ENCODE measurements at places on chromosomes 4 and X. TPM values are rescaled to one million over a fixed set of nuclear protein-coding genes. Genes with fewer than 3 reads are reported as not detected.

BEX3 gene
- total RNA-seq, result 303 TPM

SSX2 gene
- not detected for total RNA-seq

GLOD5 gene
- not detected for total RNA-seq

SH3D19 gene
- total RNA-seq, result 6.9 TPM

SEL1L3 gene
- total RNA-seq, result 65.1 TPM

PSAPL1 gene
- not detected for total RNA-seq

UBA1 gene
- 144 TPM for total RNA-seq

ZNF41 gene
- 6.5 TPM for total RNA-seq

CORIN gene
- not detected for total RNA-seq

GRCh38 chr4:110514889-110515479, 39.0 kb downstream of the ENPEP start:
- DNase-seq, result peak; percentile 59

DNA sequence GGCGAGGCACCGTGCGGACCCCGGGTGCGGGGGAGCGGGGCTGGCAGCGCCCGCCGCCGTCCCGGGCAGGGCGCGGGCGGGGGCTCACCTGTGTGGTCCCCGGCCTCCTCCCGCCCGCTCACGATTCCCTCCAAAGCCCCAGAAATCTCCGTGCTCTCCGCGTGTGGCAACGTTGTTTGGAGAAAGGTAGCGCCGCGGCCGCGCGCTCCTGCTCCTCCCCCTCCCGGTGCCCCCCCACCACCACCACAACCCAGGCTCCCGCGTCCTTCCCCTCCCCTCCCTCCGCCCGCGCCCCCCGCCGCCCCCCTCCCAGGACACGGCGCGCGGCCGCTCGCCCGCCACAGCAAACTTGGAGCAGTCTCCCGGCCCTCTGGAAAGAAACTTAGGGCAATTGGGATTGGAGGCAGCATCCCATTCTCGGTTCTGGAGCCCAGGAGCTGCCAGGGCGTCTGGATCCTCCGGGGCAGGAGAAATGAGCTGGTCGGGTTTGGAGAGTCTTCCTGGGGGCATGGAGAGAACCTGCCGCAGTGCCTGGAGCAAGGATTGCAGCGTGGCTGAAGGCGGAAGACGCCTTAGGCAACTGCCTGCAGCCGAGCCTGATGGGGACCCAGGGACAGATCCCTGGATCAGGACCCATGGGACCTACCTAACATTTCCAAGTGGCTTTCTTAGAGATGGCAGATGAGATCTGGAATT, 855 bp downstream of the KLF3 start:
- DNase-seq, result peak; percentile 55

GRCh38 chr4:121150486-121150885, 13.6 kb downstream of the TNIP3 start:
- no peak for DNase-seq

DNA sequence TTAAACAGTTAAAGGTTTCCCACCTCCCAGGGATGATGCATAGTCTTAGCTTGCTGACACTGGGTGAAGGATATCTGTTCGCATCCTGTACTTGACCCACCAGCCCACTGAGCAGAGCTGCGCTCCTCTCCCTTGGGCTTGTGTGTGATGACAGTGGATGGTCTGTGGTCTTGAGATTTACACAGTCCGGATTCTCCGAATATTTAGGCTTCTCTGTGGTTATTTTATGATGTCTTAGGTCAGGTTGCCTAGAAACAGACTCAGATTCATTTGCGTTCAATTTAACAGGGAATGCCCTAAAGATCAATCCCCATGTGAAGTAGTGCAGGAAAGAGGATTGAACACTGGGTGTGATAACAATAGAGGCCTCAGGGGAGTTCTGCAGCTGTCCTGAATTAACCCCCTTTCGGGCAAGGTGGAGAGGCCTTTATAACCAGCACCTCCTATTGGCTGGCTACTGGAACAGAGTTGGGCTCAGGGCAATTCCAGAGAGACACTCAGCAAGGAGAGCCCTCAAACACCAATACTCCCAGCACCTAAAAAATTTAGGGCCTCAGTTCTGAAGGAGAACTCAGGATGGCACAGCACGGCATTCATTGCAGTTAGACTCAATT, 653.2 kb upstream of the GALNT7 start:
- DNase-seq, result no peak

DNA sequence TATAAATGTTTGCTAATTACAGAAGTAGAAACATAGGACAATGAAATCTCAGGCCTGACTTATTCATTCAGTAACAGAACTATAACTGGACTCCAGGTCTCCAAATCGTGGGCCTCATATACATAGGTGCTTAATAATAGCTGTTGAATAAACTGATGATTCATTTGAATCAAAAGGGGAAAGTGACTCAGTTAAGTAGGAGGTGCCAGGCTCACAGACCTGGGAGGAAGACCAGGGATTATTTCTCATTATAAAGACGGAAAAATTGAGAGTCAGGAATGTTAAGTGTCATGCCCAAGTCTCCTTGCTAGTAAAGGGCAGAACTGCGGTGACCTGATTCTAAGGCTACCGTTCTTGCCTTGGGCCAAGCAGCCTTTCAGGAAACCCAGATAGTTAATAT, 131.5 kb downstream of the HS3ST1 start:
- no peak for DNase-seq

GRCh38 chrX:123749643-123750042, 16.8 kb upstream of the THOC2 start:
- no peak for DNase-seq

DNA sequence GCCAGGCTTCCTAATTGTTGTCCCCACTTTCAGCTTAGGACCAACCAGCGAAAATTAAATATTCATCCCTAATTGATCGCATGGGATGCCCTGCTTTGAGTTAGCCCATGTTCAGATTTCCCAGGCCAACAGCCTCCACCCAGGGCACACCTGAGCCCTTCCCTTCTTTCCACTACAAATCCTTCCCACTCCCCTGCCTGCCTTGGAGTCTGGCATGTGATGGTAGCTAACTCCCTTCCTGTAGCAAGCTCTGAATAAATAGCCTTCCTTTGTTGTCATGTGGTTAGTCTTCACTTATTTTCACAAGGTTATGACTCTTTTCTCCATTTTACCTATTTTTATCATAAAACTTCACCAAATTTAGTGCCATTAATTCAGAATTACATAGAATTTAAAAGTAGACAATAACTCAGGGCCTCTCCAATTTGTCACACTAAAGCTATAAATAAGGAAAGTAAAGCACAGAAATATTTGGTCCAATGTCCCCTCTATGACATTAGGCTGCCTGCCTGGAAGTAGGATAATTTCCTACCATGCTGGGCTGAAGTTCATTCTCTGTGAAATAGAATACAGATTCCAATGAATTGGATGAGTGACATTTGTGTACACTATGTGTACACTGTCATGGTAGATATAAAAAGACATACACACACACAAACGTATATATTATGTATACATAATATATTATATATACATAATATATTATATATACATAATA, 166.4 kb upstream of the CPEB2 start:
- no peak for DNase-seq

DNA sequence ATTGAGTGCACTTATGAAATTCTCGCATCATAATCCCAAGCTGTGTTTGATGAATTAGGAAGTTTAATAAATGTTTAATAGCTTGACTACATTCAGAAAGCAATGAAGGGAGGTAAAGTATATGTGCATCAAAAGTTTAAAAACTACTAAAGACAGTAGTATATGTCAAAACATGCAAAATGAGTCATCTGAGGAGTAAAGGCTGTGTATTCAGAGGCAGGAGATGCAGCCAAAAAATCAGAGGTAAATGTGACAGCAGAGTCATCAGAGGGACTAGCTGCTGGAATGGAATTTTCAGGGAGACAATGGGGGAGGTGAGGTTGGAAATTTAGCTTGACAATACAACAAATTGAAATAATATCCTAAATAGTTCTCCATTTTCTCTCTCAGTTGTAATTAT, 127.0 kb upstream of the FUNDC1 start:
- no peak for DNase-seq

DNA sequence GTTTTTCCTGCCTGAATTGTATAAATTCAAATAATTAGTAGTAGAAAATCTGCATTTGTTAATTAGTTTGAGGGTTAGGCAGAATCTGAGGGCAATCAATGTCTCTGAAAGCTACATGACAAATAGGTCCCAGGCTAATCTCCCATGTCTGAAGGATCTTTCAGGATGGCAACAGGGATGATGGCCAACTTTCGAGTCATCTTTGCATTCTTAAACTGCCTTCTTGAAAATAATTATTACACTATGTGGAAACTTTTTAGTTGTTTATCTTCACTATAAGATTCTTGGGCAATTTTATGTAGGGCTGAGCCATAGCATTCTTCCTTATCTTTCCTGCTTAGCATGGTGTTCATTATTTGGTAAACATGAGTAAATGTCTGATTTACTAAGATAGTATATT, 490.3 kb upstream of the EPHA5 start:
- DNase-seq, result no peak

GRCh38 chrX:32673193-32673592, 538.2 kb downstream of the DMD start:
- DNase-seq, result no peak

- no peak for DNase-seq
Measured at GRCh38 chrX:78493180-78493579, 165.8 kb upstream of the CYSLTR1 start.

- no peak for DNase-seq
Measured at GRCh38 chr4:87088186-87088585, 132.2 kb downstream of the KLHL8 start.

DNA sequence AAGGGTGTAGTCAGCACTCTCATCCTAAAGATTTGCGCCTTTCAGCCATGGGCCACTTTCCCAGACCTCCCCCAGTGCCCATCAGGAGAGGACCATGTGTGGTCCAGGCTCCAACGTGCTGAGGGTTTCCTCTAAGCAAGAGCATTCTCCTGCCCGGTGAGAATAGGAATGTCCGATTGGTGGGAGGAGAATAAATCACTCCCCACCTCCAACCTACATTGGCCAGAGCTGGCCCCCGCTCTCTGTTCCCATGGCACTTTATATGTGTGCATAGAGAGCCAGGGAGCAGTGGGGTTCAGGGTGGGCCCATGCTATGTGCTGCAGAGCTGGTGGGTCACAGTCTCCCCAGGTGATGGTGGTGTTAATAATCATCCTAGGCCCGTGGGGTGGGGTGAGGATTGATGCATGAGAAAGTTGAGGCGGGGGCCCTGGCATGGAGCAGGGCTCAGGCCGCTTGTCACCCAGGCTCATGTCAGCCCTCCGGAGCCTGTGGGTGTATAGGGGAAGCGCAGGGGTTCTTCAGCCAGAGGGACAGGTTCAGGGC, 6.8 kb upstream of the SORCS2 start:
- DNase-seq, result no peak

- no peak for DNase-seq
Measured at GRCh38 chr4:155304375-155304774, 72.4 kb downstream of the MAP9 start.

- DNase-seq, result no peak
Measured at GRCh38 chr4:187547316-187547715, 448.3 kb upstream of the ZFP42 start.

- DNase-seq, result peak; percentile 73
Measured at GRCh38 chr4:113760795-113761619, 531 bp downstream of the CAMK2D start.

- DNase-seq, result no peak
Measured at GRCh38 chr4:62455871-62456270, 1255.7 kb downstream of the ADGRL3 start.

- no peak for DNase-seq
Measured at GRCh38 chrX:153569475-153569874, 29.5 kb downstream of the CCNQ start.

DNA sequence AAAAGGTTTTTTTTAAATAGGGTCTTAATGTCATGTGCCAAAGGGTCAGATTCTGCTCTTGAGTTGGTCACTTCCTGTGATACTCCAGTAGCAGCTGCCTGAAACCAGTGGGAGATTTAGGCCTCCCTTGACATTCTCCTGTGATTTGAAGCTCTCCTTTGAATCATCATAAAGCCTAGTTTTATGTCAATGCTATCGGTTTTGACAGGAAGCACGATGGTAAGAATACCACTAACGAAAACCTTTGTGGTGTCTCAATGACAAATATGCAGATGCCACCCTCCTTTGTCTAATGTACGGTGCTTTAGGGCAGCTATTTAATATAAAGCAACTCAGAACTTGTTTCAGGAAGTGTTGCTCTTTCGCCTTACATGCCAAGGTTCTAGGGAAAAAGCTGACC, 44.2 kb downstream of the CCNI start:
- no peak for DNase-seq

- no peak for DNase-seq
Measured at GRCh38 chrX:49001521-49002090, 458 bp downstream of the GRIPAP1 start.

All from SJSA1 (cell line).